ENCODE measurements at places on chromosomes 16 and 17. TPM values are rescaled to one million over a fixed set of nuclear protein-coding genes. Genes with fewer than 3 reads are reported as not detected.

The ZG16 gene
- not detected for polyA plus RNA-seq

- no peaks in the 10 kb centered on the region for H3K36me3 ChIP-seq
- H3K4me3 ChIP-seq: no peak overlapping the region
- no peak overlapping the region for H3K27ac ChIP-seq
- no peaks in the 10 kb centered on the region for H3K4me1 ChIP-seq
- DNase-seq: no peak
Measured at GRCh38 chr16:64589836-64590235, 532.0 kb downstream of the CDH11 start.

DNA sequence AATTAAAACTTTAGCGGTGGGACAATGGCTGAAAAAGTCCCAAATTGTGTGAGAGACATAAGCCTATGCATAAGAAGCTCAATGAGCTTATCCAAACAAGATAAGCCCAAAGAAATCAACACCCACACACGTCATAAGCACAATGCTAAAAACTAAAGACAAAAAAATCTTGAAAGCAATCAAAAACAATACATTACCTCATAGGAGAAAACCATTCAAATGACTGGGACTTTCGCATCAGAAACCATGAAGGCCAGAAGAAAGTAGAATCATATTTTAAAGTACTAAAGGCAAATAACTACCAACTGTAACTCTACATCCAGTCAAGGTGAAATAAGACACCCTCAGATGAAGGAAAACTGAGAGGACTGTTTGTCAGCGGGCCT lies 50.2 kb downstream of the ZCCHC14 start:
- H3K4me1 ChIP-seq: no peaks in the 10 kb centered on the region
- H3K36me3 ChIP-seq: no peaks in the 10 kb centered on the region
- H3K4me3 ChIP-seq: no peak overlapping the region
- no peaks in the 10 kb centered on the region for H3K27me3 ChIP-seq
- DNase-seq: no peak

The DHX58 gene
- 22.3 TPM for polyA plus RNA-seq

- no peak overlapping the region for H3K4me3 ChIP-seq
- peaks cover 22% of the 10 kb centered on the region for H3K27me3 ChIP-seq
- peaks cover 15% of the 10 kb centered on the region for H3K4me1 ChIP-seq
Measured at GRCh38 chr17:5832886-5833285, 237.3 kb upstream of the WSCD1 start.

The KLHL10 gene
- polyA plus RNA-seq: not detected

The CCL13 gene
- polyA plus RNA-seq: not detected

DNA sequence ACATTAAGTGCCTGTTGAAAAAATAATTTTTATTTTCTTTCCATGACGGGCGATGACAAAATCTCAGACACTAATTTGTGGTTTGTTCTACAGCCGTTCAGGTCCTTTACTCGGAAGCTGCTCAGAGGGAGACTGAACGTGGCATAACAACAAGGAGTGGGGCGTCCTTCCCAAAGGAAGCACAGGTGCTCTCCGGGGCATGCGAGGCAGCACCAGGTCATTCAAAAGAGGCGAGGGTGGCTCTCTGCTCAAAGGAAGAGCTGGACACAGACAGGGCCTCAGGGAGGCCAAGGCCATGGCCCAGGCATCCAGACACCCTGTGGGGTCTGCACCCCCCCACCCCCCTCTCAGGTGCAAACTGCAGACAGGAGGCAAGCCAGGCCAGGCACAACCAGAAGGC lies 16.2 kb downstream of the UNKL start:
- no peak for DNase-seq
- H3K27ac ChIP-seq: no peak overlapping the region
- no peaks in the 10 kb centered on the region for H3K27me3 ChIP-seq

The IRX6 gene
- polyA plus RNA-seq: not detected

The WSCD1 gene
- not detected for polyA plus RNA-seq

DNA sequence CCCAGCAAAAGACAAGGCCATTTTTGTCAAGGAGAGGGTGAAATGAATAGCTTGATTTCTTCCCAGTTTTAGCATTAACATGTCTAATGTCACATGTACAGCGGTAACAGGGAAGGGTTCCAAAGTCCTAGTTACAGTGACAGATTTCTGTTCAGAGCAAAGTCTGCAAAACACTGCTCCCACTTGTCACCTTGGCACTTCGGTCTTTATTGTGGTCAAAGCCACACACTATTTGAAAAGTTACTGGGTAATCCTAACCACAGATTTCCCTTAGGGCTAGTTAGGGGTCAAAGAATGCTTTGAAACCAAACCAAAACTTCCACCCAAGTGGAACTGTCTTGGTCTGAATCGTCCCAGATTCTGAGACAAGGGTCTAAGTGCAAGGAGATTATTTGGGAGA lies 455.6 kb downstream of the HS3ST3B1 start:
- H3K4me3 ChIP-seq: no peak overlapping the region
- DNase-seq: no peak
- H3K36me3 ChIP-seq: peaks cover 5% of the 10 kb centered on the region
- H3K27me3 ChIP-seq: peaks cover 67% of the 10 kb centered on the region
- peaks cover 7% of the 10 kb centered on the region for H3K4me1 ChIP-seq

DNA sequence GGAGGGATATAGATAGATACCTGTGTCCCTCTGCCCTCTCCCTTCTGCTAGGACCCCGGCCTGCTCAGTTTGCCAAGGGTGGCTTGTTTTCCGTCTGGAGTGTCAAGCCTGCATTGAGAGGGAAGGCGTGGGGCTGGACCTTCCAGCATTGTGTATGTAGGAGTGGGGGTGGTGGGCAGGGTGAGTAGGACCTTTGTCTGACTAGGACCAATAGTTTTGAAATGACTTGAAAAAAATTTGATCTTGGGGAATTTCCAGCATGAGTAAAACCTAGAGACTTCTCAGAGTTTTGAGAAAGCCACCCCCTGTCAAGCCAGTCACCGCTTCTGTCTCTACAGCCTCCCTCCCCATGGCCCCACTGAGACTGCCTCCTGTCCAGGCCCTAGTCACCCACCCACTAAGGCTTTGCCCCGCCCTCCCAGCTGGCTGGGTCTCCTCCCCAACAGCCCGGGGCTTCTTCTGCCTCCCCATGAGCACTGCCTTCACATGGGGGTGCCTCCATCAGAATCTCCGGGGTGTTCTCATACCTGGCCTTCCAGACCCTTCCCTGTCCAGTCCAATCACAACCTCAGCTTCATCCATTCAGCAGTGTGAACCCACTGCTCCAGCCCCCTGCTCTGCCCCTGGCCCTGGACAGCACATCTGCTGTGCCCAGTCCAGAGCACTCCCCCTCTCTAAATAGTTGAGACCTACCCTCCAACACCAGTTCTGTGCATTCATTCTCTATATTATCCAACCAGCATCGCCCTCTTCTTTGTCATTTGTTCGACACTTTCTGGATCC lies 207.0 kb downstream of the MSI2 start:
- no peak overlapping the region for H3K4me3 ChIP-seq
- H3K4me1 ChIP-seq: peaks cover 49% of the 10 kb centered on the region
- no peak for DNase-seq
- peaks cover 6% of the 10 kb centered on the region for H3K36me3 ChIP-seq
- no peak overlapping the region for H3K27ac ChIP-seq

DNA sequence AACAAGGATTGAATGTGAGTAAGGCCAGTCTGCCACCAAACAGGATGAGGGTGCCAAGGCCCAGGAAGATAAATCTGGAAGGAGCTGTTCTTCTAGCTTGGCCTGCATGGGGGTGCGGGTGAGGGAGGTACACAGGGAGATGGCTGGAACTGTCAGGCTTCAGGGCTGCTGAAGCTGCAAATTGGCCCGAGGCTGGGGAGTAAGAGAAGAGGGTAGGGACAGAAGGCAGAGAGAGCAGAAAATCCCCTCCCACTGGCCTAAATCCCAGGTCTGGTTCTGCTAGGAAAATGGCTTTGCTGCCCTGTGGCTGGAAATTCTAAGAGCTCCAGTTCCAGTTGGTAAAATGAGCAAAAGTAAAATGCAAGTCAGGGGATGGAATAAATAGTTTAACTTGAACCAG lies 87.9 kb downstream of the CCDC182 start:
- DNase-seq: no peak
- H3K27me3 ChIP-seq: no peaks in the 10 kb centered on the region
- H3K36me3 ChIP-seq: no peaks in the 10 kb centered on the region
- peak overlapping the region; percentile 53 for H3K27ac ChIP-seq

- peaks cover 3% of the 10 kb centered on the region for H3K4me1 ChIP-seq
- H3K27me3 ChIP-seq: no peaks in the 10 kb centered on the region
- H3K4me3 ChIP-seq: no peak overlapping the region
- no peaks in the 10 kb centered on the region for H3K36me3 ChIP-seq
- no peak for DNase-seq
Measured at GRCh38 chr16:4052801-4053293, 63.4 kb downstream of the ADCY9 start.

The TK2 gene
- 5.0 TPM for polyA plus RNA-seq

Data from naive B cell (primary cell).